Aorta (tissue), 5 donors: ENCODE measurements at places on chromosomes 1 and 21. TPM values are rescaled to one million over a fixed set of nuclear protein-coding genes. Genes with fewer than 3 reads are reported as not detected.

Gene AADACL3
- total RNA-seq, result not detected

- no peak overlapping the region for H3K4me3 ChIP-seq
- H3K4me1 ChIP-seq, result no peaks in the 10 kb centered on the region
- no peaks in the 10 kb centered on the region for H3K36me3 ChIP-seq
- no peaks in the 10 kb centered on the region for H3K27me3 ChIP-seq
Measured at GRCh38 chr21:42343101-42343500, 7.7 kb downstream of the TFF2 start.

- DNase-seq, result no peak
- H3K27ac ChIP-seq, result peak overlapping the region; percentile 81
- no peaks in the 10 kb centered on the region for H3K36me3 ChIP-seq
- peaks cover 11% of the 10 kb centered on the region for H3K4me1 ChIP-seq
Measured at GRCh38 chr1:63920154-63921117, 146.6 kb downstream of the ROR1 start.

DNA sequence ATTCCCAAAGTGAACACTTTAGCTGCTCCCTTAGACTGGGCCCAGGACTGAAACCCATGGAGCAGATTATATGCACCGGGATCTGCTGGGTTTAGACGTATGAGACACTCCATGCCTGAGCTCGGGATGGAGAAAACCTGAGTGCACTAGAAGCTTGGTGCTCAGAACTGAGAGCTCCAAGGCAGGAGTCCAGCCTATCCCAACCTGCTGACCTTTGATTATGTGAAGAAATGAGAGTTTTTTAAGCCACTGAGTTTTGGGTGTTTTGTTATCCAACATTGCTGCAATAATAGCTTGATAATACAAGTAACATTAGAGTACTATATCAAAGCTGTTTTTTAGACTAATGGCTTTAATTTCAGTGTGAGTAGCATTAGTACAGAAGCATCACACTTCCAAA lies 131.5 kb upstream of the KCNK1 start:
- no peaks in the 10 kb centered on the region for H3K4me1 ChIP-seq
- no peaks in the 10 kb centered on the region for H3K36me3 ChIP-seq
- no peak for DNase-seq
- H3K27ac ChIP-seq, result no peak overlapping the region
- no peak overlapping the region for H3K4me3 ChIP-seq

DNA sequence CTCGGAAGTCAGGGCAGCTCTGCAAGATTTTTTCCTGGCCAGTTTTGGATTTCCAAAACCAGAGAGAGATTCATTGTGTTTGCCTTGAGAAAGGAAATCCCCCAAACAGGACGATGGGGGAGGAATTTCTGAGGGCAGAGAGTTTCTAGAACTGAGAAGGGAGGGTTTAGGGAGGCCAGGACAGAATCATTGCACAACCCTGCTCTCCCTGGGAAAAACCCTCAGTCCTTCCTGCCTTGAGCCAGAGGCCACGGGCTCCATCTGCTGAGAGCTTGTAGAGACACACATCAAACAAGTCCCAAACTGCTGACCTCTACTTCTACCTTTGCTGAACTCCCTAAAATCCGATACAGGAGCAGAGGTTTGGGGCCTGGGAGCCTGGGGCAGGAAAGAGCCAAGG lies 99.7 kb downstream of the NMNAT2 start:
- H3K27ac ChIP-seq, result peak overlapping the region; percentile 11
- no peaks in the 10 kb centered on the region for H3K36me3 ChIP-seq
- peak; percentile 85 for DNase-seq
- no peak overlapping the region for H3K4me3 ChIP-seq
- H3K27me3 ChIP-seq, result no peaks in the 10 kb centered on the region
